ENCODE measurements at places on chromosomes 6 and 20.

DNA sequence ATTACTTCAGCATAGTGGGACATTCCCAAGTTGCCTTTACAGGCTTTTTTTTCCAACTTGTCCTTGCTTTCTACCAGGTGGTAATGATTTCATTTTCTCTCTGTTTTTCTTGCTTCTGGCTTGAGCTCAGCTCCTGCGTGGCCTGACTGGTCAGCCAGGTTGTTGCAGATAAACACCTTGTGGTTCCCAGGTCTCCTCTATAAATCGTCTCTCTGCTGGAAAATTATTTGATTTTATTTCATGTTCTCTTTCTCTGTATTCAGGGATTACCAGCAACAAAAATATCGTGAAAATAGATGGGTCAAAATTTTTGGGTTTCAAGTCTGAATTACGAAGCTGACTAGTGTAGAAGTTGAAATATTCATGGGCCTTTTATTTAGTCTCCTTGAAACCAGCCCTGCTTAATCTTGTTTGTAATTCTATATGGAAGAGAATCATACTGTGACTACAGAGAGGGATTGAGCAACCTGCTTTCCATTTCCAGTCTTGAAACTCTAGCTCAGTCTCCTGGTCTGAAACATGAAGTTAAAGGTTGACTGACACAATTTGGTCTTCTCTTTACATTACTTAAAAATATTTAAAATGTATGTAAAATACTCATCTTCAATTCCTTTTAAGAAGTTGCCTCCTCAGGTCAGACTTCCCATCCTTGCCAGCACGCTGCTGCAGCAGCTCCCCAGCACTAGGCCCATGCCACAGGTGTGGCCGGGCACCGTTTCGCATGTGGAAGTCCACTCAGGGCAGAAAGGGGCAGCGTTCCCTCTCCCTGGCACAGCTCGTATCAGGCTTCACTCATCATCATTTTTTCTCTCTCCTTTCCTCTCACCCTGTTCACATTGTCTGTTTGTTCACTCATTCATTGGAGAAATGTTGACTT is 7.1 kb downstream of the DUSP22 start:
- no peak for DNase-seq

DNA sequence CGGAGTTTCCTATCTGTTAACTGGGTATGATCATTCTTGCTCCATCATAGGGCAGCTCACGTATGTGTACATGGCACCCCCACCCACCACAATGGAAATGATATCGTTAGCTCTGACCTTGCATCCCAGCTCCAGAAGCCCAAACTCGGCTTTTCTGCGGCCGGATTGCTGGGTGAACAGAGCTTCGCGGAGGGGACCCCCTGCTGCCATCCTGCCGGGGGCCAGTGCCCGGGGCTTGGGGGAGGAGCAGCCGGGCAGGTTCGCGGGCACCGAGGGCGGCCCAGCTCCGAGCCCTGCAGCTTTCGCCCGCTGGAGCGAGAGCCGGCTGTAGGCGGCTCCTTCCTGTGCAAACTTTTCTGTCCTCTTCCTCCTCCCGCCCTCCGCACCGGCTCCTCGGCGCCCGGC is 24.9 kb upstream of the FUCA2 start:
- peak; percentile 17 for DNase-seq

GRCh38 chr20:42914302-42914701 is 275.4 kb downstream of the PTPRT start:
- no peak for DNase-seq

DNA sequence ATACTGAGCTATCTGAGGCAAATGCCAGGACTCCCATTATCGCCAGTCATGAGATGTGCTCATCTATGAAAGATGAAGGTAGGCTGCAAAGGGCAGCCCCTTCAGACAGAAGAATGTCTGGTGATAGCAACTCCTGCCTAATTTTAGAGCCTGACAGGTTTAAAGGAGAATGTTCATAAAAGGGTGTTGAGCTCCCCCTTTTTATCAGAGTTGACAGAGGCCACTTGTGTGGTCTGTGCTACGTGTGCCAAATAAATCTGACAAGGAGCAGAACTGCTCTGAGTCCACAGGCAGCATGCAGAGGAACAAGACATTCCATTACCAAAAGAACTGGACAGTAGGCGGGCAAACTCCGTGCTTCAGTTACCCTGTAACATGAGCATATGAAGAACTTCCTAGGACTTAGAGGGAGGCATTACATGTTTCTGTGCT is 101.8 kb downstream of the PREP start:
- no peak for DNase-seq

DNA sequence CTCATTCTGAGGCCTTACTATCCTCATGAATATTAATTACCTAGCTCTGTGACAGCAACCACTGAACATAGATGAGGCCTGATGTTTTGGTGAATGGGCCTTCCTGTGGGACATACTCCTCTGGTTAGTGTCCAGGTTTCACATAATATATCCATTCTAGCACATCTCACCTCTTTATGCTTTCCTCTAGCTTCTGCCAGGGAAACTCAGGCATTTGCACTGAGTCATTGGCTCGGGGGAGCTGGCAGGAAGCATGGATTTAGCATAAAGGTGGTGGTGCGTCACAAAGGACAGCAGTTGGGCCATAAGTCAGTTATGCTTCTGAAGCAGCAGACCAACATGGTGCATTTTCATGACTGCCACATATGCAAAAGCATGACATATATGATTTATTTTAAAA is 37.5 kb upstream of the TMEM170B start:
- DNase-seq = no peak

DNA sequence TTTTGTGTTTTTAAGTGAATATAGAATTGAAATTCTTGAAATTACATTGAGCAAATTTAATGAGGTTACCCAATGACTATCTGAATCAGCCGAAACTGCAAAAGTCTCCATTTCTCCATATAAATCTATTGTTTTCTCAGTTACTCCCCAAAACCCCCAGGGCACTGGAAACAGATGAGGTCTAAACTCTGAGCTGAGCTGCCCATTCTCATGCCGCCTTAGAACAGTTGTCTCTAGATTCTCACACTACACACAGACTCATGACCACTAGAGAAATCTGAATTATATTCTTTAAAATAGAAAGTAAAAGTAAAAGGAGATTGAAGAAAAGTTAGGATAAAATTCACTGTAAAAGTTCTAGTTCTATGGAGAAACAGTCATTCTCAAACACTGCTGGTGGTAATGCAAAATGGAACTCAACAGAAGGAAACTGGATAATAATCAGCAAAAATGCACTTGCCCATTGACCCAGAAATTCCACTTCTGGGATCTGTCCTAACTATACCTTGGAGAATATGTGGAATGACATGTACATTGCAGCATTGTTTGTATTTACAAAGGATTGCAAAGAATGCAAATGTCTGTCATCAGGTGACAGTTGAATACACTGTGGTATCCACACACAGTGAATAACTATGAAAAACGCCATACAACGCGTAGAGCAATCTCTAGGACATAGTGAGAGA is 125.5 kb downstream of the IPCEF1 start:
- no peak for DNase-seq

DNA sequence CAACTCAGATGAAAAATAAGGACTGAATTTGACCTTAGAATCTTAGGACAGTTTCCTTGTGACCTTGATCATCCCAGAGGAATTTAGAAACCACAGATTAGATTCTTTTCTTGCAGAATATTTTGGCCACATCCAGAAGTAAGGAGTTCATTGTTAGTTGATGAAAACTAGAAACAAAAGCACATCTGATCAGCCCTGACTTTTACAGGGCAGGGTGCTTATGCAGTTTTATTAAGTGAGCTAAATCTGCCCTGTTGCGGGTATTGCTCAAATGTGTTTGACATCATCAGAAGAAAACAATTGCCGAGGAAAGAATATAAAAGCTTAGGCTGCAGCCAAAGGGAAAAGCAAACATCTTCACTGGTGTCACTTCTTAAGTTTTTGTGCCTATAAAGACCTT is 100.8 kb downstream of the MTFR2 start:
- no peak for DNase-seq

GRCh38 chr20:64189986-64190385 is 25.7 kb downstream of the MYT1 start:
- DNase-seq = no peak

DNA sequence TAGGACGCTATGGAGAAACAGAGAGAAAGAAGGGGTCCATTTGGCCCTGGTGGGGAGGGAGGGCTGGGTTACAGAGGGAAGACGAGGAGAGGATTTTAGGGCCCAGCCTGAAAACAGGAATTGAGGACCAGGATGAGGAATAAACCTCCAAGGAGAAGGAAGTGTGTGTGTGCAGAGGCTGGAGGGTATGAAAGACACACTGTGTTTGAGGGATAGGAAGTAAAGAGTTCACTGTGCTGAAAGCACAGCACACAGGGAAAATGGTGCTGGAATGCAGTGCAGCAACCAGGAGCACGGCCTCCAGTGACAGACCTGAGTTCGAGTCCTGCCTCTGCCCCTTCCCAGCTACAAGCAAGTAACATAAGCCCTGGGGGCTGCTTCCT is 7.8 kb downstream of the MBOAT1 start:
- no peak for DNase-seq

GRCh38 chr6:107129370-107129925 is 14.1 kb upstream of the BEND3 start:
- no peak for DNase-seq

- no peak for DNase-seq
Measured at GRCh38 chr20:3923818-3924217, 34.6 kb downstream of the PANK2 start.

All from ovary (tissue), 10 donors.